Stimulated activated CD4-positive, alpha-beta T cell treated with anti-CD3 and anti-CD28 coated beads, Interleukin-1b, Interleukin-23, amount 100 ng/mL, for 1 hour (primary cell): ENCODE measurements at places on chromosomes 4 and X.

DNA sequence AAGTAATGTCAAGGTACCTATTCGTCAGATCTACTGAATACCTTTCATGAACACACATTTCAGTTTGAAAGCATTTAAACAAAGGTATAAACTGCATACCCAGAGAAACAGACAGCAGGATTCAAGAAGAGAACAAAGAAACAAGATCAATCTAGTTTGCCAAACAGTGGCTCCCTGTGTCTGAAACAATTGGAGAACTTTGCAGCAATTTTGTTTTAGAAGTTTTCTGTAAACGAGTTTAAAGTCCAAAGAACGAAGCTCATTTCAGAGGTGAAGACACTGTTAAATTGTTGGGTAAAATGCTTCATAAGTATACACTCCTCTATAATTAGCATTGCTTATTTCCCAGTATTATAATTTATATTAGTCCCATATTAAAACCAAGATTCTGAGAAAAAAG, 21.4 kb upstream of the NSUN7 start:
- no peak for DNase-seq

- no peak for DNase-seq
Observed at GRCh38 chr4:27084685-27085361, 224.2 kb downstream of the STIM2 start.

DNA sequence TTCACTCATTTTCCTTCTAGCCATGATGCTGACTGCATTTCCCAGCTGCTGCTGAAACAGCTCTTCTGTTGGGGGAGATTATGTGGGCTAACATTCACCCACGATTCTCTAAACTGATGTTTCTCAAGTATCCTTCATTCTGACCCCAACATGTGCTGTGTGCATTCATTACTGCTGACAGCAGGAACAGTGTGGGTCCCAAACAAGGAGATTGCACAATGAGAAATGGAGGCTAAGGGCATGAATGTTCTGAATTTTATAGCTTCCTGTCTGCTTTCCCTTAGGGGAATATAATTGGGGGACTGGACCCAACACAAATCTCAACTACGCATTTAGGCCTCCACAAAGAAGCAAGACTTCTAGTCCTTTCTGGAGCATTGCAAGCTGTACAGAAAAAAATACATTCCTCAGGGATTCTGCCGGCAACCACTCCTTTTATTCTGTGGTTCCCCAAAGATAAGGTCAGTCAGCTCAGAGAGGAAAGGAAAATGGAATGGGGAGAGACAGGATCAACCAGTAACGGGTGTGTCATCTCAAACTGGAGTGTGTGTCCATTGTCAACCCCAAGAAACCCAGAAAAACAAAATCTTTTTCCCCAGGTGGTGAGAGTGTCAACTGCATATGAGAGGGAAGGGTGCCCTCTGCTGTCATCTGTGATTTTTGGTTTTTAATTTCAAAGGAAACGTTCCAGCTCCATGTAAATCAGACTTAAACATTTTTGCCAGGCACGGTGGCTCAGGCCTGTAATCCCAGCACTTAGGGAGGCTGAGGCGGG, 81.5 kb upstream of the EGFL6 start:
- no peak for DNase-seq

- no peak for DNase-seq
Observed at GRCh38 chrX:107704181-107704580, 71.4 kb downstream of the TSC22D3 start.

DNA sequence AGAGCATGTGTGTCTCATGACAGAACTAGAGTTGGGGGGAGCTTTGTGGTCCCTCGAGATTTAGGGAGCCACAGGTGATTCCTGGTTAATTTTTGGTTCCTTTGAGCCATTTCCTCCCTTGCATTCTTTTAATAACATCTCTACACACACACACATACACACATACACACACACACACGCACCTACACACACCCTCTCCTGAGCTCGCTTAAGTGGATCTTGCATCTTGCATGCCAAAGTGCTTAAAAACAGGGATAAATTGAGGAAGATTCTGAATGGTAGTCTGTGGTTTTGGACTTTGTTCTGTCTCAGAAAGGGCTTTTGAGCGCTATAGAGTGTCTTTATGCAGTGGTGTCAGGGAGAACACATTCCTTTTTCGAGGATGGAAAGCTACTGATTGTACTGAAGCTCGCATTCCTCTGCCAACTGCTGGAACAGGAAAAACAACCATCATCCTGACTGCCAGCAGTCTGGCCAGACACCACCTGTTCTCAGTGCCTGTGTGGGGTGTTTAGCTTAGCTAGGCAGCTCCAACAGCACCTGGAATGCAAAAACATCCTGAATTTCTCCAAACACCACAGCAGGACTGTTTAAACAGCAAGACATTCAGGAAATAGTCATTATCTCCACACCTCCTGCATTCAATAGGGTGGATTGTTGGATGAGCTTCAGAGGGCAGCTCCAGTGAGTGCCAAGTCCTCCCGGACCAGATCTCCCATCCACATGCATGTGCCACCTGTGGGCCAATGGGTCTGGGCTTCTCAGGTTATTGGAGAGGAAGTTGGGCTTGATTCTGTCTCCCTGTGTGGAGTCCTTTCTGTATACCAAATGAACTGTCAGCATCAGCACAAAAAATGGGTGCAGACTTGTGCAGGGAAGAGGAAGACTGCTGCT, 21.9 kb upstream of the IGFBP7 start:
- DNase-seq = no peak
